ENCODE measurements at places on chromosomes 7 and 10.

- DNase-seq, result peak; percentile 31
These were observed 10.6 kb upstream of the GRB10 start for GRCh38 chr7:50793120-50793946.

- no peak for DNase-seq
These were observed 97.5 kb downstream of the POU6F2 start for GRCh38 chr7:39075210-39075609.

DNA sequence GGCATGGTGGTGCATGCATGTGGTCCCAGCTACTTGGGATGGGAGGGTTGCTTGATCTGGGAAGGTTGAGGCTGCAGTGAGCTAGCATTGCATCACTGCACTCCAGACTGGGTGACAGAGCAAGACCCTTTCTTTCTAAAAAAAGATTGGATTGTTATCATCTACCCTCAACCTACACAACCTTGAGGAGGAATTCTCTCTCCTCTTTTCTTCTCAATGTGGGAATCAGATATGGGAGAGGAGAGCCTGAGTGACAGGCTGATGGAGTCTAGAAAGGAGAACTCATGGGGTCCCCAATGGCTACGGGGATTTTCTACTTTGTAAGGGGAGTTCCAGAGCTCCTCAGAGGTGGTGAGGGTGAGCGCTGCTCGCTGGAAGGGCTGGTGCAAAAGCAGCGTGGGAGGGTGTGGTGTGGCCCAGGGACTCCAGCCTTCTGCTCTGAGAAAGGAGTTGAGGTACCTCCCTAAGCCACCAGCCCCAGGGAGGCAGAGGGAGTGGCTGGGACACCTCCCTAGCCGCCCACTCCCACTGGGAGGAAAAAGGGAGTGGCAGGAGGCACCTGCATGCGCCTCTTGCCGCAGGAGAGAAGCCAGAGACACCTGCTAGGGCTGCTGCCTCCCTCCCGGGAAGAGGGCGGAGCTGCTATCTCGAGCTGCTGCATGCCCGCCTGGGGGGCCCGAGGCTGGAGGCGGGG lies 48.4 kb downstream of the GATA3 start:
- no peak for DNase-seq

- no peak for DNase-seq
These were observed 46.3 kb upstream of the FZD9 start for GRCh38 chr7:73387221-73387828.

GRCh38 chr10:78545756-78546155 lies 512.1 kb downstream of the RPS24 start:
- no peak for DNase-seq

DNA sequence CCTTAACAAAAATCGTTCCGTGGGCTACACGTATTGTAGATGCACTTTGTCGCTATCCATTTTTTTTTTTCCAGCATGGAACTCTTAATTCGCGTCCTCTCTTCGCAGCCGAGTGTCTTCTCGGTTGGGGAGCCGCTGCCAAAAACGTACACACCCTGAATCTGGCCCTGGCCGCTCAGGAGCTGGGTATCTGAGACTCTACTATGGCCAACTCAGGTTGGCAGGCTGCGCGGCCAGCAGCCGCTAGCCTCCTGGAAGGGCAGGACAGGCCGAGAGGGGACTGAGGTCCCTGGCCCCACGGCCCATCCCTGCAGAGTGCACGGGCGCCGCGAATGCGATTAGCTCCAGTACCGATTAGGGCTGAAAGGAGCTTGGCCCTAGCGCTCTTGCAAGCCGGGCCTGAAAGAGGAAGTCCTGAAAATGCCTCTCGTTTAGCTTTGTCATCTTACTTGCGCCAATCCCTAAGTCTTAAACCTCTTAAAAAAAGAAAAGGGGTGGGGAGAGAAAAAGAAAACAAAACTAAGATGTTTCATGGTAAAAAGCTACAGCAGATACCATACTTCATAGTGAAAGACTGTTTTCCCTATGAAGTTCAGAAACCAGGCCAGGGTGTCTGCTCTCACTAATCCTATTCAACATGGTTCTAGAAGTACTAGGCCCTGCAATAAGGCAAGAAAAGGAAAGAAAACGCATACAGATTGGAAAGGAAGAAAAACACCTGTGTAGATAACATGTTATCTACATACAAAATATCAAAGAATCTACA lies 113.2 kb upstream of the RHEB start:
- peak; percentile 72 for DNase-seq

DNA sequence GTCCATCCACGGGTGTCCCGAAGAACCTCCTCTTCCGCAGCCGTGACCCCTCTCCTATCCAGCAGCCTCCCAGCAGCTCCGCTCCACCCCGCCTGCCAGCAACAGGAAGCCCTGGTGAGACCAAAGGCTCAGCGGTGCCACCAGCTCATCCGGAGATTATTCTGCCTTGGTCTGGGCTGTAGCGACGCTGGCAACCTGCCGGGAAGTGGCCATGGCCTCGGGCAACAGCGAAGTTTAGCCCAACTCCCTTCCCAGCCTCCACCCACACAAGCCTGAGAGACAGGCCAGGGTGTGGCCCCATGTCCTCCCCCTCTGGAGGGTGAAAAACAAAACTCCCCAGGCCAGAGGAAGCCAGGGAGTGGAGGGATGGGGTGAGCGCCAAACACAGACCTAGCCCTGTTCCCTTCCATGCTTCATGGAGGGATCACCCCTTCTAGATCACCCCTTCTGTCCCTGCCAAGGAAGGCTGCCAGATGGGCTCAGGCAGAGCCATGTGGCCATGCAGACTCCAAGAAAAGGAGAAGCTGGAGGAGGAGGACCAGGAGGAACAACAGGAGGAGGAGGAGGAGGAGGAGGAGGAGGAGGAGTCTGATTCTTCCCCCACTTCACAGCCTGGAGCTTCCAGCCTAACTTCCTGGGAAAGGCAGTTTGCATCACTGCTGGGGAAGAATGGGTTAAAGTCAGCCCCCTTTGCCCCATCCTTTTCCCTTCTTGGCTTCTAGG lies 918 bp downstream of the CALHM2 start:
- peak; percentile 59 for DNase-seq

- DNase-seq, result no peak
These were observed 203.0 kb downstream of the HIBADH start for GRCh38 chr7:27459731-27460053.

DNA sequence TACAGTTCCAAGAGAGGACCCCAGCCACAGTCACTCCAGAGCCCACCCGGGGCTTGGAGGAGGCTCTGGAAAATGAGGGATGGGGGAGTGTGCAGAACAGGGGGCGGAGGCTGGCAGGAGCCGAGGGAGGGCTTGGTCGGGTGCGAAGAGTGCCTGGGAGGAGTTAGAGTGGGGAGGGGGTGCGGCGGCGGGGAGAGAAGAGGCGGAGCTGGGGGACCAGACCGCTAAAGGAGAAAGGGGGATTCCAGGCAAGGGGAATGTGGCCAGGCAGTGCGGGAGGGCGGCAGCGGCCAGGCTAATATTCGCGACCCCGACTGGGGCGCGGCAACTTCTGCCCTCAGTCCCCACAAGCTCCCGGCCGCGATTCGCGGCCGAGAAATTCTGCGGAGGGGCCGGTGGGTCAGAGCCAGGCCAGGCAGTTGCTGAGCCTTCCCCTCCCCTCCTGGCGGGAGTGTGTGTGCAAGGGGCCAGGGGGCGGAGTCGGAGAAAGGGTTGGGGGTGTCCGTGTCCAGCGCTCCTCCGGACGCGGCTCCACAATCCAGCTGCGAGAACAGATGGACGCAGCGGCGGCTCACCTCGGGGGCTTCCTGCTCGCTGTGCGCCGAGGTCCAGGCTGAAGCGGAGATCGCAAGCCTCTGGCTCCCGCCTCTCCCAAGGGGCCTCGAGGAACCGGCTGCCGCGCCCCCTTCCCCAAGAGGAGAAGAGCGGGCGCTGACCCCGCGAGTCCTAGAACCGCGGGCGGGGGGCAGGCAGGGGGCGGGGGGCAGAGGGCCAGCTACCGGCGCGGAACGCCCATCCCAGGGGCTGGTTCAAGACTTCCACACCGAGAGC lies 612 bp upstream of the SLC18A3 start:
- no peak for DNase-seq

- DNase-seq, result no peak
These were observed 31.3 kb downstream of the RCC1L start for GRCh38 chr7:75042286-75042685.

DNA sequence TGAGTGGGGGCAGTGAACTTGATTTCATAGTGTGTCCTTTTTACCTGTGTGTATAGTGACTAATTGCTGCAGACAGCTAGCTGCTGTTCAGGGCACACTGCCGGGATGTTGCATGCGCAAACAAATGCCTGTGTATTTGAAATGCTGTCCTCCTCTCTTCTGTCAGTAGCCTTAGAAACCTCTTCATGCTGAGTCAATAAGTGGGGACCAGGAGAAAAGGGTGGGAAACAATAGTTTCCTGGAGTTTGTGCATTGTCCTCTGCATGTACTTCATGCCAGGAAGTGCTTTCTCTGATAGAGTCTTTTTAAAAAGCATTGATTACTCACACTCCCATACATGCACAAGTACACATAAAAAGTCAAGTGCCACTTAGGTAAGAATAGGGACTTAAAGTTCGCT lies 1183.7 kb upstream of the CELF2 start:
- DNase-seq, result no peak

- DNase-seq, result peak; percentile 4
These were observed 95.5 kb downstream of the PPP1R17 start for GRCh38 chr7:31782411-31782991.

GRCh38 chr10:91887272-91888076 lies 21.8 kb downstream of the FGFBP3 start:
- DNase-seq, result peak; percentile 15

DNA sequence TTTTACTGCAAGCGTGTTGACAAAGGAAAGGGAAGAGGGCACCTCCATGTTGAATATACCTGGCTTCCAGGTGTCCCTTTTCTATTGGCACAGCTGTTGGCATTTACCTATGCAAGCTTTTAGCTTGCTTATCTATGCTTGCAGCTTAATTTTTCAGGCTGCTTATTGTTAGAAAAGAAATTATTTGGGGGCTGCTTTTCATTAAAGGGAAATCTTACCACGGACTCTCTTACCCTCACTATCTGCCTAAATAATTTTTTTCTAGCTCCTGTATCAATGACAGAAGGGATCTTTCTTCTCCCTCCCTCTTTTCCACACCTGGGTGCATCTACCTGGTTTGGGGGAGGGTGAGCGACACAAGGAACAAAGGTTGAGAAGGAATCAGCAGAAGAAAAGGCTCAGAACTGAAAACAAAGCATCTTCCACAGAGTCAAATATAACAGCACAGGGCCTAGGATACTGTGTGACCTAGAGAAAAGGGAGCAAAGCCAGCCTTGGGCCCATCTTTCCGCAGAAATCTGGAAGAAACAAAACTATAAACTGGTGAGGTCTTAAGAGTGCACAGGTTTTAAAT lies 15.2 kb upstream of the GJC3 start:
- no peak for DNase-seq

DNA sequence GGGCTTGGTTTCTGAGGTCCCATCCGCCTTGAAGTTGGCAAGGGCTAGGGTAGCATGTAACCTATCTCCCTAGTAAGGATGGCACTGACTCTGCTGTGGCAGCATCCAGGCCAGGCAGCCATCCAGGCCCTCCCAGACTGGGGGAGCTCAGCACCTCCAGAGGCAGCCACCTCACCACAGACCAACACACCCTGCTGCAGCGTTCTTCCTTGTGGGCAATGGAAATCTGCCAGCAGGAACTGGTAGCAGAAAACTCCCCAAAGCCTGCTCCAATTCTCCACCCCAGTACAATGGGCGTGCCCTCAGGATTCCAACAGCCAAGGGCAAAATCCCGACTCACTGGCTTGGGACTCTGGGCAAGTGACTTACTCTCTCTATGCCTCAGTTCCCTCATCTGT lies 27.5 kb downstream of the DLG5 start:
- DNase-seq, result no peak

DNA sequence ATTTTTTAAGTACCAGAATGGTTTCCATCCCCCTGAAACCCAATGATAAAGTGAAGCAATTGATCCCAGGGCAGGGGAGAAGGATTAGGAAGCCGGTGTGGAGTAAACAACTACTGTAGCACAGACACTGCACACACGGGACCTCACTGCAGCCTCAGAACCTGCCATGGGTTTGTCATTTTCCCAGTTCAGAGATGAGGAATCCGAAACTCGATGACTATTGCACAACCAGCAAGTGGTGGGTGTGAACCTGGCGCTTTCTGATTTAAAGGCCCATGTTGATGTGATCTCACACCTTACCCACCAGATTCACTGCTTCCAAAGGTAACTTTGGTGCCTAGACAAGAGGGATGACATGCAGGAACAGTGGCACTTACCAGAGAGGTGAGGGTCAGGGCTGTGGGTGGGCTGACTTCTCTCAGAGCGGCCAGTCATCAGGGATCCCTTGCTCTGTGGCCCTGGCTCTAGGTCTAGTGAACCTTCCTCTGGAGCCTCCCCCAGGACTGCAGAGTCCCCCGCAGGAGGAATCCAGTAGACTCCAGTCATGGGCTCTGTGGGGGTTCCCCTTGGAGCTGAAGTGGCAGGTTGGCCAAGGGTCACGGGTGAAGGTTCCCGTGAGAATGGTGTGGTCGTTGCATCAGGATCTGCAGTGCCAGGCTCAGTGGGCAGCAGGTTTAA lies 62.8 kb downstream of the PKD1L1 start:
- DNase-seq, result no peak

DNA sequence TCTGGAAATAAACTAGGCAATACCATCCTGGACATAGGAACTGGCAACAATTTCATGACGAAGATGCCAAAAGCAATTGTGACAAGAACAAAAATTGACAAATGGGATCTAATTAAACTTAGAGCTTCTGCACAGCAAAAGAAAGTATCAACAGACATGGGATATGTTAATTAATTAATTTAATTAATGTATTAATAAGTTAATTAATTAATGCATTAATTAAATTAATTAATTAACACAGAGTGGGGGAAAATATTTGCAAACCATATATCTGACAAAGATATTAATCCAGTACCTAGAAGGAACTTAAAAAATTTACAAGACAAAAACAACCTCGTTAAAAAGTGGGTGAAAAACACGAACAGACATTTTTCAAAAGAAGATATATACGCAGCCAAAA lies 83.6 kb downstream of the GCC1 start:
- DNase-seq, result no peak

DNA sequence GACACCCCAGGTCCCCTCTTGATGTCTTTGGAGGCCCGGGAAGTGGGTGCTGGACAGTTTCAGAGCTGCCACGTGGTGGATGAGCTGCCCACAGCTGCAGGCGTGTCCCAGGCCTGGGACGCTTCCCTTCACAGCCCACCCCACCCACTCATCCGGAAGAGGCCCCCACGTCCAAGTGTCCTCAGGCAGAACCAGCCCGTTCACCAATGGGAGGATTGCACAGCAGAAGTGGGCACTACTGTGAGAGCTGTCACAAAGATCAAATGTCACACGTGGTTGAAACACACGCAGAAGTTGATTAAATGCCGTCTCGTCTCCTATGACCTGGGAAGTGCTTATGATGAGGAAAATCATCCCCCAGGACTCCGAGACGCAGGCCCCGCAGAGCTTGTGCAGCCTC lies 52.9 kb downstream of the STK32C start:
- no peak for DNase-seq

DNA sequence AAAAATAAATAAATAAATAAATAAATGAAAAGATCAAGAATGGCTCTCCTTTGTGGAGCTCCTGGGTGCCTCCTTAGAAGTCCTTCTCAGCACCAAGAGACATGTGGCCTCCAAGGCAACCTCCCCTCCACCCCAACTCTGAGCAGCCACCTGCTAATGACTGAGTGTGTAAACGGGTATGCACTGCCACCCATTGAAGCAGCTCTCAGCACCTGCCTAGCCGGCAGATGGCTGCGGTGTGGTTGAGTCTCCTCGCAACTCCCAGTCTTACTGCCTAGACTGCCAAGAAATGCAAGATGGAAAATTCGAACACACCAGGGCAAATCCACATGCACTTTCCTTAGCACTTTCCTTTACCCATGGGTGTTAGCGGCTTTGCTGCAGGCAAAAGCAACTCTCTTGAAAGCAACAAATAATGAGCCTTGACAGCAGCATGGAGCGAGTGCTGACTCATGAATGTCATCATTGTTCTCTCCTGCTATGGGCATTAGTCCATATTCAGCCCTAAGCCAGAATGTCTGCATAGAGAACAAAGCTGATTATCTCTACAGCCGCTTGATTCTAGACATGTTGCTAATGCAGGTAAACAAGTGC lies 913.9 kb upstream of the AUTS2 start:
- no peak for DNase-seq

All from CD4-positive, alpha-beta T cell treated with Interleukin-10 for 1 hour (primary cell).